ENCODE measurements at places on chromosomes 1 and 21. TPM values are rescaled to one million over a fixed set of nuclear protein-coding genes. Genes with fewer than 3 reads are reported as not detected.

Gene HTR6
- 0.13 TPM for total RNA-seq

Gene CELA3B
- total RNA-seq = not detected

Gene TTF2
- 14.0 TPM for total RNA-seq

Gene S1PR1
- total RNA-seq = 0.08 TPM

Gene LRP8
- total RNA-seq = 31.9 TPM

Gene C1orf116
- 6.3 TPM for total RNA-seq

Gene KRTAP22-1
- not detected for total RNA-seq

Gene AKR7A3
- 0.15 TPM for total RNA-seq

Gene RCSD1
- 0.08 TPM for total RNA-seq

Gene SH2D1B
- total RNA-seq = 0.10 TPM

Gene RGS1
- total RNA-seq = not detected

Gene TRNP1
- 300 TPM for total RNA-seq

Gene OLFML3
- 3.9 TPM for total RNA-seq

Gene AIRE
- not detected for total RNA-seq

Gene BGLAP
- total RNA-seq = 0.32 TPM

Gene ANXA9
- total RNA-seq = 0.80 TPM

Gene SPATA21
- 0.03 TPM for total RNA-seq

Gene RAD54L
- 11.2 TPM for total RNA-seq

Gene SAMD11
- 21.2 TPM for total RNA-seq

Gene FCRL6
- not detected for total RNA-seq

Gene NUF2
- 25.2 TPM for total RNA-seq

Gene CFAP74
- 0.06 TPM for total RNA-seq
